ENCODE measurements at places on chromosomes 7 and 10. TPM values are rescaled to one million over a fixed set of nuclear protein-coding genes. Genes with fewer than 3 reads are reported as not detected.

DNA sequence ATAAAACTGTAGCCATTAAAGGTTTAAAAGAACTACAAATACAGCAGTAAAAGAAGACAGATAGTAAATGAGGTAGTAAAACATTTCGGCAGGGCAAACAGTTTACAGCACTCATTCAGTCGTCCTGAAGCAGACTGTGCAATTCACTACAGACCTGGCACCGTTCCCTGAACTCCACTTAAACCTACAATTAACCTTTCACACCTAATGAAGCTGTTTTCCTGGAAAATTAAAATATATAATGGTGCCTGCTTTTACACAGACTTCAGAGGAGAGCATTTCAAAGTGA, 335.3 kb downstream of the GFRA1 start:
- DNase-seq, result no peak

The CYP2E1 gene
- total RNA-seq, result 4.6 TPM

The WNT2 gene
- total RNA-seq, result 4.7 TPM

DNA sequence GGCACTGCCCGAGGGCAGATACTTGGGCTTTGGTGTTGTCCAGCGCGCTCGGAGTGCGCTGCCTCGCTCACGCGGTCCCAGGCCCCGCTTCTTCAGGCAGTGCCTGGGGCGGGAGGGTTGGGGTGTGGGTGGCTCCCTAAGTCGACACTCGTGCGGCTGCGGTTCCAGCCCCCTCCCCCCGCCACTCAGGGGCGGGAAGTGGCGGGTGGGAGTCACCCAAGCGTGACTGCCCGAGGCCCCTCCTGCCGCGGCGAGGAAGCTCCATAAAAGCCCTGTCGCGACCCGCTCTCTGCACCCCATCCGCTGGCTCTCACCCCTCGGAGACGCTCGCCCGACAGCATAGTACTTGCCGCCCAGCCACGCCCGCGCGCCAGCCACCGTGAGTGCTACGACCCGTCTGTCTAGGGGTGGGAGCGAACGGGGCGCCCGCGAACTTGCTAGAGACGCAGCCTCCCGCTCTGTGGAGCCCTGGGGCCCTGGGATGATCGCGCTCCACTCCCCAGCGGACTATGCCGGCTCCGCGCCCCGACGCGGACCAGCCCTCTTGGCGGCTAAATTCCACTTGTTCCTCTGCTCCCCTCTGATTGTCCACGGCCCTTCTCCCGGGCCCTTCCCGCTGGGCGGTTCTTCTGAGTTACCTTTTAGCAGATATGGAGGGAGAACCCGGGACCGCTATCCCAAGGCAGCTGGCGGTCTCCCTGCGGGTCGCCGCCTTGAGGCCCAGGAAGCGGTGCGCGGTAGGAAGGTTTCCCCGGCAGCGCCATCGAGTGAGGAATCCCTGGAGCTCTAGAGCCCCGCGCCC, at the start of gene NPY:
TSS of gene NPY (plus strand) at position 294 of the 802 bp plus-strand sequence. CDS start 1,051 bp downstream, outside the sequence.
- peak; percentile 77 for DNase-seq

- no peak for DNase-seq
Measured at GRCh38 chr10:36051500-36051991, 409.4 kb upstream of the FZD8 start.

DNA sequence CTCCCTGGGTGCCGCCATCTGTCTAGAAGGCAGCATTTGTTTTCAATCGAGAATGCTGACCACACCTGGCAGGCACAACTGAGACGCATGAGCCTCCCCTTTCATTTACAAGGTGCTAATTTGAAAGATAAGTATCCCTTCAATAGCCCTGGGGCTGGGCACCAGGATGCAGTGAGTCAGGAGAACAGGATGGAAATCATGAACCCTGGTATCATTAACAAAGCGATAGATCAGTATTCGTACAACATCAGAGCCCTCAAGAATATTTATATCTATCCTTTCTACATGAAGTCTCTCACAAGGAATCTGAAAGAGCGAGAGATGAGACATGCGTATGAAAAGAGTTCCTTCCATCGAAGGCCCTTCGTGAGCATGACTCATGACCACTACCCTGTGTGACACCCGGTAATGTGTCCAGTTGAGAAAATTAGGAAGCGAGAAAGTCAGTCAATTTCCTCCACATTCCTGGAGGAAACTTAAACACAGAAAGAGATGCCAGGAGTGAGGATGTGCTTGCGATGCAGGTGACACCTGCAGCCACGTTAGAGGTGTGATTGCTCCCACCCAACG, 123.1 kb upstream of the PITRM1 start:
- no peak for DNase-seq

The JAZF1 gene
- 23.8 TPM for total RNA-seq

The NKX2-3 gene
- not detected for total RNA-seq

DNA sequence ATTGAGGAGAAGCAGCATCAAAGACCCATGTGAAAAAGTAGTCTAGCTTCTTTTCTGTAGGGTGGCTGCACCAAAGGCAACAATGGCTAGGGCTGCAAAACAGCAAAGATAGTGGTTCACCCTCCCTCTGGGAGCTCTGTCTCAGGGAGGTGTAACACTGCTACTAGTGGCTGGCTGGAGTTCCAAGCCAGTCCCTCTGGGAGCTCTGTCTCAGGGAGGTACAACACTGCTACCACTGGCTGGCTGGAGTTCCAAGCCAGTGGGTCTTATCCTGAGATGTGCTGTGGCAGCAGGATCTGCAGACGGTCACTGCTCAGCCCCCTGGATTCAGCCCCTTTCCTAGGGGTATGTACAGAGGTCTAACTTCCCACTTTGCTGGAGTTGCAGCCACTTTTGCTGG, 37.9 kb upstream of the TMEM140 start:
- no peak for DNase-seq

The MRPL43 gene
- total RNA-seq, result 38.9 TPM

The NANOS1 gene
- total RNA-seq, result 1.9 TPM

The CHRM2 gene
- not detected for total RNA-seq

DNA sequence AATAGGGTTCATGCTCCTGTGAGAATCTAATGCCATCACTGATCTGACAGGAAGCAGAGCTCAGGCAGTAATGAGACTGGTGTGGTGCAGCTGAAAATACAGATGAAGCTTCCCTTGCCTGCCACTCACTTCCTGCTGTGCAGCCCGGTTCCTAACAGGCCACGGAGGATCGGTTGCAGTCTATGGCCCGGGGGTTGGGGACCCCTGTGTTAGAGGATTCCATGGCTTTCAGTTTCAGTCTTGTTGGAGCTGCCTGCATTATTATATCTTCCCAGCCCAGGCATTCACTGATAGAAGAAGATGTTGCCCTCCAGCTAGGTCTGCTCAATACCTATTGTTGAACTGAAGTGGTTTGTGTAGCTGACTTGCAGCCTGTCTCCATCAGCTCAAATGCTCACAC, 1298.8 kb downstream of the TYW1 start:
- no peak for DNase-seq

GRCh38 chr10:69142983-69143382, 19.0 kb downstream of the VPS26A start:
- no peak for DNase-seq

The DYNC1I1 gene
- 13.3 TPM for total RNA-seq

DNA sequence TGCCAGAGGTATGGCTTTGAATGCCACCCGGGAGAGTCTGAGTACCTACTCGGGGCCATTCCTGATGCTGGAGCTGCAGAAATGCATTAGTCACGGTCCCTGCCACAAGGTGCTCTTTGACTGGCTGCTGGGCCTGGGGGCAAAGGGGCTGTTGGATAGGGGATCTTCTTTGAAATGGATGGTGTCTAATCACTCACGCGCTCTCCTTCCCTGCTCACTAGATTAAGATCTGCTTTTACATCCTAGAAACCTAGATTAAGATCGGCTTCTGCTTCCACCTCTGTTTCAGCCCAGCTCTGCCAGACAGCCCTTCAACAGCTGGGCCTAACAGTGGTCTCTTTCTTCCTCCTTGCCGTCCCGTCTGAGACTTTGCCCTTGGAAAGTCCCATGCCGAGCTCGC, 57.2 kb downstream of the PAX2 start:
- DNase-seq, result no peak

- no peak for DNase-seq
Measured at GRCh38 chr7:80439894-80440821, 71.7 kb downstream of the GNAT3 start.

DNA sequence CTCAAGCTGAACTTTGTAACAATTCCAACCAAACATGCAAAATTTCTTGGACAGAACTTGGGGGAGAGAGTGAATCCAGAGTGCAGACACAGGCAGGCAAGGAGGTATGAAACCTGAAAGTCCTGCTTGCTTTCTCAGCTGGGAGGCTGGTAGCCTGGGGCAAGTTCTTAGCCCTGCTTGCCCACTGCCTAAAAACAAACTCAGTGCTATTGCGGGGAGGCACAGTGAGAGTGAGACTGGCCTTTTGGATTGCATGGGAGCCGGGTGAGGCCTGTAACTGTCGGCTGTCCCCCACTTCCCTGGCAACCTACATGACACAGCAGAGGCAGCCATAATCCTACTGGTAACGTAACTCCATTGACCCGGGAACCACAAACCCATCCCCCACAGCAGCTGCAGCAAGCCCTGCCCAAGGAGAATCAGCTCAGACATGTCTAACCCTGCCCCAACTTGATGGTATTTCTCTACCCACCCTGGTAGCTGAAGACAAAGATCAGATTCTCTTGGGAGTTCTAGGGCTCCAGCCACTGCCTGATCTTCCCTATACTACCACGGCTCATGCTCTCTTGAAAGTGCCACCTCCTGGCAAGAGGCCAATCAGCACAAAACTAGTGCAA, 663.6 kb downstream of the GRM8 start:
- no peak for DNase-seq

DNA sequence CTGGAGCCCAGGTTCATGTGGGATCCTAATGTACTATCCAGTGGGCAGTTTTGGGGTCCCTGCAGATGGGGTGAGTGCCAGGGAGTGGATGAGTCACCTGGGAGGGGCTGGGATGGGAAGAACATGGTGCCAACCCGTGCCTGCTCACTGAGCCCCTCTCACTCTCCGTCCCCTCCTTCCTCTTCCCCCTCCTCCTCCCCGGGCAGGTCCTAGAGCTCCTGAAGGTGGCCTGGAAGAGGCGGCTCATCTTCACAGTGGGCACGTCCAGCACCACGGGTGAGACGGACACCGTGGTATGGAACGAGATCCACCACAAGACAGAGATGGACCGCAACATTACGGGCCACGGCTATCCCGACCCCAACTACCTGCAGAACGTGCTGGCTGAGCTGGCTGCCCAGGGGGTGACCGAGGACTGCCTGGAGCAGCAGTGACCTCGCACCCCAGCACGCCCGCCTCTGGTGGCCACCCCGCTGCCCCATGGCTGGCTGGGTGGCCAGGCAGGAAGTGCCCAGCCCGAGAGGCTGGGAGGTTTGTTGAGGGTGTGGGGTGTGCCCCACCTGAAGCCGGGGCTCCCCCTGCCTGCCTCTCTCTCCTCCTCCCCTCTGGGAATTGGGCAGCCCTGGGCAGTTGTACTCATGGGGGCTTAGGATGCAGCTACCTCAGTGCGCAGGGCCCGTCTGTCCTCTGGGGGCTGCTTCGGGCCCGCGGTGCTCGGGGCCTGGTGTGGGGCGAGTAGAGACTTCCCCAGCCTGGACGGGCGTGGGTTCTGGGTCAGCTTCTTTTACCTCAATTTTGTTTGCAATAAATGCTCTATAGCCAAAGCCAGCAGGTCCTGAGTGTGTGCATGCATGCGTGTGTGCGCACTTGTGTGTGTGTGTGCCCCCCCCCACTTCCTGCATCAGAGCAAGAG, 4.9 kb upstream of the UPK3B start:
- DNase-seq, result no peak

The AMPH gene
- 6.3 TPM for total RNA-seq

The OR6B1 gene
- not detected for total RNA-seq

DNA sequence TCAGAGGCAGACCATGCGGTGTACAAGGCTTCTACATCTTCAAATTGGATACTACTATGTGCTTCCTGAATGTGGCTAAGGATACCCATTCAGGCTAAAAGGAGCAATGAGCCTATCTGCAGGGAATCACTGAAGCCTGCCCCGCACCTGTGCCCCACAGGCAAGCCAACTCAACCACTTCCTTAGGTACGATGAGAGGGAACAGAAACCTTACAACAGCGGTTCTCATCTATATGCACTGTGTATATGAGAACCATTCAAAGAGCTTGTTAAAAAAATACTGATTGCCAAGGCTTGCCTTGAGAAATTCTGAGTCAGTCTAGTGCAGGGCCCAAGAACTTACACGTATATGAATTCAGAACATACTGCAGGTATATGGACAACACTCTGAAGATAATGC, 679.6 kb downstream of the PARD3 start:
- no peak for DNase-seq

DNA sequence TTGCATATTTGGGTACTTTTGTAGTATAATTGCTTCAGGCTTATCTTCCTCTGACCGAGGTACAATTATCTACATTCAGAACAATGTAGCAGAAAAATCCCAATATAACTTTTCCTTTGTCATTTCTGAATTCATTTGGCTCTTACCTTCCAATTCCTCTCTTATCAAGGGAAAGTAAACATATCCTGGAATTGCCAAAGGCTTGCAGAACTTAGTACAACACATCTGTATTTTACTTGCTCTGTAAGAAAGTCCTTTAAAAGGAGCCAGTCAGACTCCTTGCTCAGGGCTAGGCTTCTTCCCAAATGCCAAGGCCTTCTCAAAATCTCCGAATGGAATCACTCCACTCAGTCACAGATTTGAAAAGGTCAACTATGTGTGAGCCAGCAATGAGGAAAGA, 43.3 kb upstream of the ABCB4 start:
- no peak for DNase-seq
